ENCODE measurements at places on chromosomes 1 and 21.

- DNase-seq: peak; percentile 72
Measured at GRCh38 chr1:6423321-6423999, 1.1 kb upstream of the ESPN start.

DNA sequence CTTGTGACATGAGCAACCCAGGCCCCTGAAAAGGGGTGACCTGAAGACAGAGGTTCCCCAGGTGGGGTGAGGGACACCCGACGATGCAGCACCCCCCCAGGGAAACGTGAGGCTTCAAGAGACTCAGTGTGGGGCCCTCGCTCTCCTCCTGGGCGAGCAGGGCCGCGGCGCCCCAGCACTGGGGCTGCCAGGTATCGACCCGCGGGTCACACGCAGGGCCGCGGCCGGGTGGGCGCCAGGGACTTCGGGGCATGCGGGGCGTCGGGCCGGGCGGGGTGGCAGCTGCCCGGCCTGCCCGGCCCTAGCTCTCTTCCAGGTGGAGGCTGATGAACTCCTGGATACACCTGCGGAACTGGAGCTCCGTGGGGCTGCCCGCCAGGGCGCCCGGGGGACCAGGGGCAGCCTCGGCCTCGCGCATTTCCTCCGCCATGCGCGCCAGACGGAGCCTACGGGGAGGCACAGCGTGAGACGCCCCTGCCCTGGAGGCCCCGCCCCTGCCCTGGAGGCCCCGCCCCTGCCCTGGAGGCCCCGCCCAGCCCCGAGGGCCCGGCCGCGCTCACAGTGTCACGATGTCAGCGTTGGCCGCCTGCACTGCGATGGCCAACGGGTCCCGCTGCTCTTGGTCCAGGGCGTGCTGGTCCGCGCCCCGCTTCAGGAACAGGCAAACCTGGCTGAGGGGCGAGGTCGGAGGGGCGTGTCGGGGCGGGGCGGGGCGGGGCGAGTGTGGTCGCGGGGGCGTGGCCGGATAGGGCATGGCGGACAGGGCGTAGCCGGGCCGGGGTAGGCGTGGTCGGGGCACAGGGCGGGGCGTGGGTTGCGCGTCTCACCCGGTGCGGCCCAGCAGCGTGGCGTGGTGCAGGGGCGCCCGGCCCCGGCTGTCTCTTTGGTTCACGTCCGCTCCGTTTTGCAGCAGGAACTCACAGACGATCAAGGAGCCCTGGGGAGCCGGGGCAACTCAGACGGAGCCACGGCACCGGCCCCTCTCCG, 13.3 kb downstream of the SCNN1D start:
- no peak for DNase-seq

DNA sequence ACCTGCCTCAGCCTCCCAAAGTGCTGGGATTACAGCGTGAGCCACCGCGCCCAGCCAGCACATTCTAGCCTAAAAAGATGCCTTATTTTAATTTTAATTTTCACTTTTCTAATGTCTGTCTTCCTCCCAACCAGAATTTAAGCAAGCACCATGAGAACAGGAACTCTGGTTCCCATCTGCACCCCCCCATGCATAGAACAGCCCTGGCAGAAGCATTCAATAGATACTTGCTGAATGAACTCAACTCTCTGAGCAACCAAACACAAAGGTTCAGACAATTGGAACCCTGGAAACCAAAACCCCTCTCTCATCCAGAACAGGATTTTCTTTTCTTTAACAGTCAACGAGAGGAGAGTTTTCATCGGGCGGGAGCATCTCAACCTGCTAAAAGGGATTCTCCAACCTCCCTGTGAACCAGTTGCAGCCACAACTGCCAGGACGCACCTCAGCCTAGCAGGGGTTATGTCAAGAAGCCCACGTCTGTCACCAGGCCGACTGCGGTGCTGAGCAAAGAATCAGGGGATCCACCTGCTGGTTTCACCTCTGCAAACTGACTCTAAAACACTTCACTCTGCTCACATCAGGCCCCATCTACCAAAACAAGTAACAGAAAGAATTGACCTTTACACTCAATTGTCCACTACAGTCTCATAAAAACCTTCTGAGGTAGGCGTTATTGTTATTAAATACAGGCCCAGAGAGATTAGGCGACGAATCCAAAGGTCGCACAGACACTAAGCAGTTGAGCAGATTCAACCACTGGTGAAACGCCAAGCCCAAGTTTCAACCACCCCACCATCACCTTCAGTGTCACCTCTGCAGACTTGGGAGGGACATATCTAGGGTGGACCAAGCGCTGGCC, 1.7 kb downstream of the KIAA2013 start:
- DNase-seq: no peak

DNA sequence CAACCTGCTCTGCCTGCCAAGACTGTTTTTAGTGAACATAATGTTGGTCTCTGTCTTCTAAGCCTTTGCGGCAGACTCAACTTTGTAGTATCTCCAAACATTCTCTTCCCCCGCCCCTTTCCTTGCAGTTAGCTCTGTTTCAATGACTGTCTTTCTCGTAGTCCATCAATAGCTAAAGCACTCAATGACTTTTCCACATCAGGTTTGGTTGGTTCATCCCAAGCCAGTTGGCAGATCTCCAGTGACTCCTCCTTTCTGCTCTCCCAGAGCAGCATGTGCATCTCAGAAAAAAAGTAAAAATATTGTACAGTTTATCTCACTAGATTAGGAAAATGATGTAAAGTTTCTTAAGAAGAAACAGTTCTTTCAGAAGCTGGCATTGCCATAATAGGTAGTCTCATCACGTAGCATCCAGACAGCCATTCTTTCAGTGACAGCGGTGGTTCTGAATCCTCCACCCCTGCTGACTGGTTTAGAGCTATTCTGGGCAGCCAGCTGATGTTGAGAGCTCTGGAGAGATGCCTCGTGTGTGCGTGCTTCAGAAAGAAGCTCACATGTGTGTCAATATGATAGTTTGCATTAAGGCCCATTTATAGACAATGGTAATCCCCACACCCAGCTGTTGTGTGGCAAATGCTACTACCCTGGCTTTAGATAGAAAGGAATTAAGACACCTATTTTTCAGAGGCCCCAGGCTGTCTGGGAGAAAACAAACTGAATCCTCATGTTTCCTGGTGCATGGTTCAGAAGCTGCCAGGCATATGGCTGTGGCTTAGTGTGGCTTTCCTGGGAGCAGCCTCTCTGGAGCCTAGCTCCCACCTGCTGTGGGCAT, 53.2 kb downstream of the CNN3 start:
- no peak for DNase-seq

- DNase-seq: no peak
Measured at GRCh38 chr21:35770101-35770945, 290.0 kb downstream of the SETD4 start.

DNA sequence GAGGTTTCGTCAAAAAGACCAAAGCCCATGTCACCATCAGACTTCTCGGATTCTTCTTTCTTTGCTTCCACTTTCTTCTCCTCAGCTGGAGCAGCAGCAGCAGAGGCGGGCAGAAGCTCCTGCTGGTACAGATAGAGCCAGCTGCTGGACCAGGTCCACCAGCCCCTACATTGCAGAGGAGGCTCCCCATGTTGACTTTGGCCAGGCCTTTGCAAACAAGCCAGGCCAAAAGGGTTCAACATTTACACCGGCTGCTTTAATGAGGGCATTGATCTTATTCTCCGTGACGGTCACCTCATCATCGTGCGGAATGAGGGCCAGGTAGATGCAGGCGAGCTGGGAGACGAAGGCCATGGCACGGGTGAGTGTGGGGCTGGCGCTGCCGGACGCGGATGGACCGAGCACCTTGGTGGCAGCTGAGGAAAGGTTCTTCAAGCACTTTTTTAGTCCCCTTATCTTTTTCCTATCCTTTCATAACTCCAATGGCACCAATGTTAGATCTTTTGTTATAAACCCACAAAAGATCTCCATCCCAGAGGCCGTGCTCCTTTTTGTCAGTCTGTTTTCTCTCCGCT, 358.5 kb downstream of the RGS7 start:
- no peak for DNase-seq

DNA sequence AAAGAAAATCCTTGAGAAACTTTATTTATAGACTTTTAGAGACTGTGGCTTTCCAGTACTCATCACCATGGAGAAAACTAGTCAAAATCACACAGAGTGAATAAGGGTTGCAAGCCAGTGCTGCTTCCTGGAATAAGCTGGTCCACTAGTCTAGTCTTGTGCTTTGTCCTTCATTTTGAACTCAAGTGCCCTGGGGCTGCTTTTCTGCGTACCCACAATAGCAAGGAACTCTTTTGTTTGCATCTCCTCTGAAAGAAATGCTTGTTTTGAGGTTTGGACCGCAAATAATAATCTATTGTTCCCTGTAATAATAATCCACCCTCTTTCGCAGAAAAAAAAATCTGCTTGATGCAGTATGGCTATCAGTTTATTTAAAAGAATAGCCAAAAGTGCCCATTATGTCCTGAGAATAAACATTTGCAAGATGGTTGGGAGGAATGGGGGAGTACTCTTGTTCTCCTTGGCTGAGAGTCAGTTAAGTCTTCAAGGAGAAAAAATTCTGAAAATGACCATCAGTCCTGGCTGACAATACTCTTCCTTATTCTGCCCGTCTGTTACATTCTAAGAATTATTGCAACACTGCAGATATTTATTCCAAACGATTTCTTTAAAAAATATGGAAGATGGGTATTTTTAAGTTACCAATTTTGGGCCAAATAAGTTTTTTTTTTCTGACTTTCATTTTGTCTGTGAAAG, 41.9 kb downstream of the MPZL1 start:
- DNase-seq: no peak

- no peak for DNase-seq
Measured at GRCh38 chr1:240860023-240860422, 248.1 kb upstream of the GREM2 start.

- DNase-seq: no peak
Measured at GRCh38 chr1:5576011-5576672, 416.1 kb downstream of the NPHP4 start.

GRCh38 chr1:70840260-70840953, 207.2 kb downstream of the PTGER3 start:
- no peak for DNase-seq

- no peak for DNase-seq
Measured at GRCh38 chr1:179950651-179951050, 4.0 kb upstream of the CEP350 start.

DNA sequence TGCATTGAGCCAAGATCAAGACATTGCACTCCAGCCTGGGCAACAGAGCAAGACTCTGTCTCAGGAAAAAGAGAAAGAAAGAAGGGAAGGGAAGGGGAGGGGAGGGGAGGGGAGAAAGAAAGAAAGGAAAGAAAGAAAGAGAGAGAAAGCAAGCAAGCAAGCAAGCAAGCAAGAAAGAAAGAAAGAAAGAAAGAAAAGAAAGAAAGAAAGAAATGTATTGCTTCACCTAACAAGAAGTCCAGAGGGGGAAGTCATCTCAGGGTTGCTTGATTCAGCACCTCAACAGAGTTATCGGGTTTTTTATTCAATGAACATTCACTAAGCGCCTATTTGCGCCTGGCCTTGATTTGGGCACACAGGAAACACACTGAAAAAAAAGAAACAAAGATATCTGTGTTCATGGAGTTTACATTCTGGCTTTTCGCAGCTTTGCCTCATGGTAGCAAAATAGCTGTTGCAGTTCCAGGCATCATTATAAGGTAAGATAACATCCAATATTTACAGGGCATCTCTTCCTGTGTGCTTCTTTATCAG, 8.2 kb upstream of the RCSD1 start:
- DNase-seq: no peak

- DNase-seq: no peak
Measured at GRCh38 chr1:198119906-198120305, 36.9 kb upstream of the NEK7 start.

GRCh38 chr1:246155923-246156322, 351.2 kb downstream of the SMYD3 start:
- no peak for DNase-seq
